ENCODE measurements at places on chromosomes 7 and 10.

GRCh38 chr7:99669782-99670181, 10.0 kb downstream of the CYP3A5 start:
- DNase-seq, result no peak

DNA sequence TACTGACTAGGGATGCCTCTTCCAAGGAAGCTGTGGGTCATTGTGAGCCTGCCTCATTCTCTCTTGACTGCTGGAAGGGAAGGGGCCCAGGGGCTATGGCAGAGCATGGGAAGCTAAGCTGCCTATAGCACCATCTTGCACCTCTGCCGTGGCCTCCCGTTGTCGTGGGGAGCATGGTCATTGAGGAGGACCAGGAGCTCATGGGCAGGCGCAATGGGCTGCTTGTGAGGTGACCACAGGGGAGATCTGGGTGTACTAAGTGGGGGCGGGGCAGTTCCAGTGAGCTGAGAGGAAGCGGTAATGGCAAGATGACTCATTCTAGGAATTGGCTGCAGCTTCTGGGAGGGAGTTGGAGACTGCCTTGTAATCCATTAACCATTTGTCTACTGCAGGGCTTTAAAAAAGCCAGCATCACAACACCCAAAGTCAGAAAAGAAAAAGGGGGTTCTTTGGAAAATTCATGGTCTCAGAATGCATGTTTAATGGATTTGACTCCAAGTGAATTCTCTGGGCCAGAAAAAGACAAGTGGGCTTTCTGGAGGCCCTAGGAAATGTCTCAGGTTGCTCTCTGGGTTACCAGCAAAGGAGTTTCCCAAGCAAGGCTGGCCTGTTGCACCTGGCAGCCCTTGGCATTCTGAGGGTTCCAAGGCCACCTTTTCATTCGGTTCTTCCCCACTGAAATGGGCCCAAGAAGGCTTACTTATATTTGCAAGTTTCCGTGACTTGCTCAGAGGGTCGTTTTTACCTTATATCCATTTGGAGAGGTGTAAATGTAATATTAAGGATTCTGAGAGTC, 3.6 kb downstream of the DUSP5 start:
- no peak for DNase-seq

- no peak for DNase-seq
Measured at GRCh38 chr7:107622429-107622828, 38.2 kb upstream of the SLC26A4 start.

DNA sequence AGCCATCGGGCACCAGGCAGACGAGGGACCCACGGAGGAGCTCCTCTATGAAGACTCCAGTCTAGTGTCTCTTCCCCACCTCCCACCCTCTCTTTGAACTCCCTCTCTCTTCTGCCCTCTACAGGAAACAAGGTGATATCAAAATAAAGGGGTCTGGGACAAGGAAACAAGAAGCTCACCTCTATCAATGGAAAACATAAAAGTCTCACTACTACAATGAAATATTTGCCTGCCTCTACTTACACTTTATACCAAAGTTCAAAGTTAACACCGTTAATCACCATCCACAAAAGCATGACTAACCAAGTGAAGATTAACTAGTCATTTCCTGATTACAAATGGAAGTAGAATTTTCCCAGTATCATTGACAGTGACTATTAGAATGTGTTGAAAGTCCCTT, 82.2 kb downstream of the PARD3 start:
- DNase-seq, result no peak

- no peak for DNase-seq
Measured at GRCh38 chr7:120876922-120877321, 19.0 kb upstream of the TSPAN12 start.

DNA sequence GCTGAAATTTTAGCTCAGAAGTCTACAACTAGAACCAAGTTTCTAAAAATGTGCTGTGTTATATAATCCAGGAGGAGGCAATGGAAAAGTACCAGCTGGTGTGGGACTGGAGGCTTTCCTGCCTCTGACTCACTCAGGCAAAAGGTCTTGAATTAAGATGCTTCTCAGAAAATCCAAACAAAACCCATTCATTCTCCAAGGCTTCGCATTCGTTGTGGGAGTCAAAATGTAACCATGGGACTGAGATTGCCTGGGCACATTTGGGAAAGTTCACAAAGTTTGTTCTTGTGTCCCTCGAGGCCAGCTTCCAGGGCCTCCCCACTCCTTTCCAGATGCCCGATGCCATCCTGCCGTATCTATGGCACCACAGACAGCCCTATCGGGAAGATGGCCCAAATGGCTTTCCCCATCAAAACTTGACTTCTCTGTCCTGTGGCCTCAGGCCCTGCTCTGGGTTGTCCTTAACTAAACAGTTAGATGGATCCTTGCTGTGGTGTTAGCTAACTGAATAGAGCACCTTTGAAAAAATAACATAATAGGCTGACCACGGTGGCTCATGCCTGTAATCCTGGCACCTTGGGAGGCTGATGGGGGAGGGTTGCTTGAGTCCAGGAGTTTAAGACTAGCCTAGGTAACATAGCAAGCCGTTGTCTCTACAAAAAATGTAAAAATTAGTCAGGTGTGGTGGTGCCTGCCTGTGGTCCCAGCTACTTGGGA, 180.5 kb downstream of the PFKFB3 start:
- no peak for DNase-seq

DNA sequence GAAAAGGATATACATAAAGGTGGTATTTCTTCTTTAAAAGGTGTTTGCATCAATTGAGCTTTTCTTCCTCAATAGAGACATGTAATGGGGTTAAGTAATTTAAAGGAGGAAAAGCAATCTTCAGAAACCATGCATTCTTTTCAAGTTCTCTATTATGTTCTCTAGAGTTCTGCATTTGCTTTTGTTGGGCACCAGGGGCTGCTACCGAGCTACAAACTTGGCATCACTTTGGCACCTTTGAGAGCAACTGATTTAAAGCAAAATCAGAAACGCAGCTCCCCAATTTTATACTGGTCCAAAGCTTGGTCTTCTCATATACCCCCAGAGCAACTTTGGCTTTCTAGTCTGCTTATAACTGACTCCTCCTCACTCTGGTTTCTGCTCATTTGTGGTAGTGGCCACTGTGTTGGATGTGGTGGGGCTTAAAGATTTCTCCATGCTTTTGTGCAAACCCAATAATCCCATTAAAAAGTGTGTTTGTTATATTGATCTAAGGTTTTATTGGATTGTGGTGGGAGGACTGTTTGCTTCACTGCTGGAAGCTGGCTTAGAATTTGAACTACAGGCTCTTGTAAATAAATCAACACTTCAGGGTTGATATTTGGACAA, 712.1 kb downstream of the PHTF2 start:
- DNase-seq, result no peak

GRCh38 chr10:80702143-80702542, 164.4 kb downstream of the SH2D4B start:
- no peak for DNase-seq
